Stimulated activated CD4-positive, alpha-beta T cell treated with anti-CD3 and anti-CD28 coated beads, Interleukin-1b, Interleukin-23, amount 100 ng/mL, for 4 hours (primary cell): ENCODE measurements at places on chromosomes 3 and 15.

DNA sequence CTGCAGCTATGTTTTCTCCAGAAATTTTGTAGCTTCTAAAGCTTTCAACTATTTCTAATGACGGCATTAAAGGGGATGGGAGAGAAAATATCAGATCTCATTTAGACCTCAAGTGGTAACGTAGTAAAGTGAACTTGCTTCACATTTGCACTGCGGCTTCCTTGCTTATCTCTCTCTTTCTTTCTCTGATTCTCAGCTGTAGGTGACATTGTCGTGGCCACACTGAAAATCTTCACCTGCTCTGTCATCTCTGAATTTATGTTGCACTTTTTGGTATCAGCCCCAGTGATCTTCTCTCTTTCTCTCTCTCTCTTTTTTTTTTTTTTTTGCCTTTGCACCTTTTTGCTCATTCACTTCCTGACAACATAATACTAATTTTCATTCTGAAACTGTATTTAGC lies 254.1 kb upstream of the SATB1 start:
- no peak for DNase-seq

- DNase-seq: no peak
These were observed 34.6 kb downstream of the MYO5C start for GRCh38 chr15:52261026-52261425.

DNA sequence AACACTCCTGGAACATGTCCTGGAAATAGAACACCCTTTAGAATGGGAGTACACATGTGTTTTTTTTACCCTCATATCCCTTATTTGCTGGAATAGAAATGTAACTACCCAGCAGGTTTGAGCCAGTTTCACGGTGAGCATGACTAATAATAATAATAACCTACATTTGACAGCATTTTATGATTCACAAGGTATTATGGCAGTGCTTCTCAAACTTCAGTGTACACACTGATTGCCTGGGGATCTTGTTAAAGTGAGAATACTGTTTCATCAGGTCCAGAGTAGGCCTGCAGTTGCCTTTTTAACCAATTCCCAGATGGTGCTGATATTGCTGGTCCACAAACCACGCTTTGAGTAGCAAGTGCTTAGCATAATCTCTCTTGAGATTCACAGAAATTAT lies 63.9 kb downstream of the NFKBIZ start:
- DNase-seq: no peak

DNA sequence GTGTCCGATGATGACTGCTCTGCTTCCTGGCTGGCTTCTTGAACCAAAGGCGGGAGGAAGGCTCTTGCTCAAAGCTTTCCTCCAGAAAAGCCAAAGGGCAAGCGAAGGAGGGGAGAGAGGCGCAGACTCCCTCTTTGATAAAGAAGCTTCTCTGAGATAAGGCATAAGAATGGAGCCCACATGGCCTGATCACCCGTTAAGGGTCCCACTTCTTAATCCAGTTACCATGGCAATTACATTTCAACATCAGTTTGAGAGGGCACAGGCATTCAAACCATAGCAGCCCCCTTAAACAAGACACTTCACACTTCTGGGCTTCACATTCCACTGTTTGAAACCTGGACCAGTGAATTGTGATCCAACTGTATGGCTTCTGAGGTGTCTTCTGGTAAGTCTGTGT lies 8.0 kb downstream of the ABHD17C start:
- no peak for DNase-seq

DNA sequence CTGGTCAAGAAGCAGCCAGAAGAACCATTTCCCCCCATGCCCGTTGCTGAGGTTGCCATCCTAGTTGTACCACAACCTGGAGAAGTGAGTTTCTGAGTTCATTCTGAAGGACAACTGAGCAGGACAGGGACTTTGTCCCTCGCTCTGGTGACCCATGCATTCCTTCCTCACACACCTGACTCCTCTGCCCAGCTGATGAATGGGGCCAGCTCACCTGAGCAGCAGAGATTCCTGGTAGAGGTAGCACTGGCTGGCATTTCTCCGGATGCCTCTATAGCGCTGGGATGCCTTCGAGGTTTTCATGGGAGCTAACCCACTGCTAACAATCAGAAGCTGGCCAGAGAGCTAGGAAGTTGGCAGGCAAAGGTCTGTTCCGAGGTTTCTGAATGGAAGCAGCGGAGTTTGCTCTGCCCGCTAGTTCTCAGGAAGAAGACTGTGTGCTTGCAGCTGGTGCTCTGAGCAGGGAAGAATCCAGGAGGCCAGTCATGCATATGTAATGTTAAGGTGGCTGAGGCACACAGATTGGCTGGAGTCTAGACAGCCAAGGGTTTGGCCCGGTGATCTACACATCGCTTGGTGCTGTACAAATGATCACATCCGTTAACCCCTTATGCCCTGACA lies at the start of gene TMC3:
Gene TMC3 (minus strand): TSS at position 439 of the 621 bp plus-strand sequence. CDS start 136 bp downstream, at position 303.
- DNase-seq: no peak

- DNase-seq: no peak
These were observed 3.3 kb downstream of the AMIGO3 start for GRCh38 chr3:49716169-49716568.

GRCh38 chr3:116969135-116969534 lies 259.6 kb downstream of the TUSC7 start:
- no peak for DNase-seq

- no peak for DNase-seq
These were observed 12.5 kb downstream of the LSAMP start for GRCh38 chr3:116432795-116433194.

DNA sequence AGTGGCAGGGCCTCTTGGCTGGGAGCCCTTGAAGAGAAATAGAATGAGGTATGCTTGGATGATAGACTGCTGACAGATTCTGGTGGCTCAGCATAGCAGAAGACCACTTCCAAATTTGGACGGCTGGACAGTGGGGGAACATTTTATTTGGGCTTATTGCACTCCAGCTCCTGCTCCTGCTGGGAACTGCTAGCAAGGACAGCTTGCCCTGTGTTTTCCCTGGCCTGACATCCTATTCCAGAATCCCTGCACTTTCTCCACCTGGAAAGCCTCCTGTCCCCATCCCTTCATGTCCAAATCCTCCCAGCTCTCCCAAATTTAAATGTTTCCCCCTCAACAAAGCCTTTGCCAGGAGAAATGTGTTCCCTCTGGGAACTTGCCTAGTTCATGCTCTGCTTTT lies 9.8 kb upstream of the COLQ start:
- no peak for DNase-seq

DNA sequence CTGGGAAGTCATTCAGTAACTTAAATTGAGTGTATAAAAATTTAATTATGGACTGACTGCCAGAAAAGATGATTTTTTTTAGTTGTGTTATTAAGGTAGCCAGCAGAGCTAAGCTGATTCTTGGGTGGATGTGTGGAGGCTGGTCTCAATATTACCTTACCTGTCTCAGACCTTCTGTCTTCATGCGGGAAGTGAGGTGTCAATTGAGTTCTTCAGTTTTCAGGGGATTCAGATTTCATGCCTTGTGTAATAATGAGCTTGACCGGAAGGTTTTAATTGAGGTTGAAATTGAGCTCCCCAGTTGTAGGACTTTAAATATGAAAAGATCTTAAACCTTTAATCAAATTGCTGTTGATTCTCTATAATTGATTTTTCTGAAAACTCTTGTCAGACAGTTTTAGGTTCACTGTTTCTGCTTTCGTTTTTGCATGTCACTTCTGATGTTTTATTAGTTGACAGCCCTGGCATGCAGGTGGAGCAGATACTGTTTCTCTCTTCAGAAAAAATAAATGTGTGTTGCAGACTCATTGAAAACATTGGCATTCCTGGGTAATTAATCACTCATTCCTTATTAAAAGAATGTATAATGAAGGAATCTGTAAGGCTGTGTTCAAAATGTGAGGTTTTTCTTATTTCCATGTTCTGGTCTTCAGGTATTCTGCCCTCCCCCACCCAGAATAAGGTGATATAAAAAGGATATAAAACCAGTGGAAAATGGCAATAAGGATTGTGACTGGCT lies 54.5 kb downstream of the PSMD6 start:
- DNase-seq: no peak

DNA sequence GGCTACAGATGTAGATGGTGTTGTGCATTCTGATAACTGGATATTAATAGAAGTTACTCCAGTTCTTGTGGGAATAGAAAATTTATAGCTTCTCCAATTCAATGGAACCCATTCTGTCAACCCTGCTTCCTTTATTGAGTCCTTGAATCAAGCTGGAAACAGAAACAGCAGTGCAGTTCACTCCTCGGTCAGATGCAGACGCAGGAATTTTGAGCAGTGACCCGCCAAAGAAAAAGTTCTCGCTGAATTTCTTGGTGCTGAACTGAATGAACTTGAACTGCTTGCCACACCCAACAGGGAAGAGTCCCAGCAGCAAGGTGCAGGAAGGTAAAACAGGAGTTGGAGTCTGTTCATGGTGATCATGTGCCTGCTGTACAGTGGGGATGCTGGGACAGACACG lies 10.3 kb downstream of the HRH1 start:
- DNase-seq: no peak

- DNase-seq: no peak
These were observed 598.3 kb upstream of the ZNF385D start for GRCh38 chr3:22349215-22349851.

- no peak for DNase-seq
These were observed 64.9 kb upstream of the RAD18 start for GRCh38 chr3:9028134-9028533.

DNA sequence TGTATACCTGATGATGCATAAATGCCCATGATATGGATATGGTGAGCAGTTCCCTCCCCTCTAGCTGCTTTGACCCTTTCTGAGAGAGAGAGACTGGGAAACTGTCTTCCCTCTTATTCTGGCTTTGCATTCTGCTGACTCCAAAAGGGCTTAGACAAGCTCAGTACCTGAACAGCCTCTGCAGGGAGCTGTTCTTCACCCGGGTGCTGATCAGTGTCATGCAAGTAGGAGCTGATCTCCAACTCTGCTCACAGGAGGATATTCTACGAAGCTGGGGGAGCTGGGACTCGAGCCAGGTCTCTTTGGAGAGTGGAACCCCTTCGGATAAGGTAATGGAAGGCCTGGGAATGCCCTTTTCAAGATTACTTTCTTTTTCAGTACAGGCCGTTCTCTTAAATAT lies 237.1 kb downstream of the RYR3 start:
- DNase-seq: no peak

GRCh38 chr15:23484870-23485269 lies 37.8 kb upstream of the GOLGA6L2 start:
- DNase-seq: no peak

DNA sequence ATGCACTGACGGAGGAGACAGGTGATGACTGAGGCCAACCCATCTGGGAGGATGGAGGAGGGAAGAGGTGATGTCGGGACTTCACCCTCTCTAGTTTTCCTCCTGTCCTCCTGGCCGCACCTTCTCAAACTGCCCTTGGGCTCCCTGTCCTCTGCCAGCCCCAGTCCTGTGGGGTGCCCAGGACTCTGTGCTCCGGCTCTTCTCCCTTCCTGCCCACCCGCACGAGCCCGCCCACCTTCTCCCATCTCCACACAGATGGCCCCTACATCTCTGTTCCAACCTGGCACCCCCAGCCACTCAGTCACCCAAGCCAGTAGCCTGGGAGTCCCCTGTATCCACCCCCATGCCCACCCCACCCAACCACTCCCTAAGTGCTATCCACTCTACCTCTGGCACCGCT lies 206.7 kb upstream of the LINGO1 start:
- DNase-seq: no peak

DNA sequence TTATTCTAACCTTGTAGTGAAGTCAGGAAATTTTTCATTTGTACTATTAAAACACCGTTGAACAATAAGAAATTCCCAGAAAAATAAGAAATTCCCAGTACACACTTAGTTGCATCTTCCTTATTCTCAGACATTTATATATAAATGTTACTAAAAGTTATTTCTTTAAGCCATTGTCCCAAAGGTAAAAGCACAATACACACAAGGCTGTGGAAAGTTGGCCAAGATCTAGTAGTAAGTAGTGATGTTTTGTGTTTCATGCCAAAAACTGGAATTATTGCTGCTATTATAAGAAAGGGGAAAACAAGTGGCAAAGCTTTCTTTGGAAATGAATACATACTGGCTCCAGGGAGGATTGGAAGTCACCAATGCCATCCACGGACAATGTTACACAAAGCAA lies 802.5 kb upstream of the DPPA4 start:
- DNase-seq: no peak
